Fibroblast of mammary gland (primary cell): ENCODE measurements at places on chromosomes 11 and 22.
A peak's percentile ranks its signal among the peaks of the same experiment; 100 is the strongest.

DNA sequence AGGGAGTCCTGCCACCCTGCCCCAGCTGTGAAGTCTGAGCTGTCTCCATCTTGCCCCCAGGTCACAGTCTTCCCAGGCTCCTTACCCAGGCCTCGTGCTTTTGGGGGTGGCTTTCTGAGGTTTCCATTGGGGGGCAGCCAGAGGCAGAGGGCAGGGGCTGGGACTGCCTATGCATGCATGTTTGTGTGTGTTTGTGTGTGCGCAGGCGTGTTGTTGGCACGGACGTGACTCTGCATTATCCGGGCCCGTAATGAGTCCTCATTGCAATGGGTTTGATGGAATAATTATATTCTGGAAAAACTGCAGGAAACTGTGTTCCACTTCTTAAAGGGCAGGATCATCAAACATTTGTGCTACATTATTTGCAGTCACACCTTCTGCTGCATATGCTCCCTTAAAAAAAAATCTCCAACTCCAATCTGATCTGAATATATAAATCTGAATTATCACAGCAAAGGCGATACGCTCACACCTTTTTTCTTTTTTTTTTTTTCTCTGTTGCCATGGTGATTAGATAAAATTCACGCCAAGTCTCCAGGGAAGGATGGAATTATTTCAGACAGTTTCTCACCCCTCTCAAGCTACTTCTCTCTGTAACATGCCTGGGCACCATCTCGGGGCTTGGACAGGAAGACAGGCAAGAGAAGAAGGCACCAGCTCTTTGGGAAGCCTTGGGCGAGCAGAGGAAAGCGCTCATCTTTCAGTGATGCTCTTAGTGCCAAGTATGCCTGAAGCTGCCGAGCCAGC lies 45.9 kb downstream of the DSCAML1 start:
- no peak for DNase-seq

- DNase-seq: no peak
Measured at GRCh38 chr22:35733791-35734516, 16.3 kb downstream of the APOL5 start.

GRCh38 chr11:19938169-19938856 lies 222.0 kb downstream of the DBX1 start:
- peak; percentile 65 for DNase-seq

- DNase-seq: no peak
Measured at GRCh38 chr22:42303396-42304323, 33.2 kb upstream of the TCF20 start.

GRCh38 chr11:13137844-13138301 lies 128.8 kb downstream of the RASSF10 start:
- no peak for DNase-seq

DNA sequence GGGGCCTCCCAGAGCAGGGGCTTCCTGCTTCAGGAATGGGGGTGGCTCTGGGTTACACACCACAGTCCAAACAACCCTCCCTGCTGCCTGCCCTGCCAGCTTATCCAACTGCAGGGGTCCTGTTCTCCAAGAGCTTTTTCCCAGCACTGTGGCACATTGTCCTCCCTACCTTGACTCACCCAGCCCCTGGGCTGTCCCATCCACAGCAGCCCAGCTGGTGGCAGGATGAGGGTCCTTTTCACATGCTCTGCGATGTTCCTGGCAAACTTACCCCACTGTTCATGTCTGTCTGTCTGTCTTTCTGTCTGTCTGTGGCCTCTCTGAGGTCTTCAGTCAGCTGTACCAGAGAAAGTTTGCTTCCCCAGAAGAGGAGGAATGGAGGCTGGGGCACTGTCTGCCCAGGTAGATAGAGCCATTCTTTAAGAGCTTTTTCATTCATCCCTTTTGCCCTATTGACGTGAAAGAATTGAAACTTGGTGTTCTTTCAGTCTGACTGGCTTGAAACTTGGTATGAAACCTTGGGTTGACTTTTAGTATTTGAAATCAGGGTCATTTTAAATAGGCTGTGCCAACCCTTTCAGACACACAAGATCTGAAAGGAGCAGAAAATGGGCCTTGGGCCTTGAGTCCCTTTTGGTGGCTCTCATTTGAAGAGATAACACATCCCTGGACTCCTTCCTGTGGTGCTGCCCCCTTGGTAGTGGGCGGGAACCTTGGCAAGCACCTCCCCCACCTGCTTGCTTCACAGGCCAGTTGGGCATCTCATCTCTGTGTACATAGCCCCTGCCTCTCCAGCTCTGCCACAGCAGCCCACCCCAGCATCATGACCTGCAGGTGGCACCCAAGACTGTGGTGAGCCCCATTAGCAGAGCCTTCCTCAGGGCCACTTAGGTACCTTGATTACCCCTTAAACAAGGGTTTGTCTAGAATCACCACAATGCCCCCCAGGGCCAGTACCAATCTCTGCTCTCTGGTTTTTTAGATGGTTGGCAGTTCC lies 74.6 kb upstream of the SUSD2 start:
- DNase-seq: peak; percentile 14

DNA sequence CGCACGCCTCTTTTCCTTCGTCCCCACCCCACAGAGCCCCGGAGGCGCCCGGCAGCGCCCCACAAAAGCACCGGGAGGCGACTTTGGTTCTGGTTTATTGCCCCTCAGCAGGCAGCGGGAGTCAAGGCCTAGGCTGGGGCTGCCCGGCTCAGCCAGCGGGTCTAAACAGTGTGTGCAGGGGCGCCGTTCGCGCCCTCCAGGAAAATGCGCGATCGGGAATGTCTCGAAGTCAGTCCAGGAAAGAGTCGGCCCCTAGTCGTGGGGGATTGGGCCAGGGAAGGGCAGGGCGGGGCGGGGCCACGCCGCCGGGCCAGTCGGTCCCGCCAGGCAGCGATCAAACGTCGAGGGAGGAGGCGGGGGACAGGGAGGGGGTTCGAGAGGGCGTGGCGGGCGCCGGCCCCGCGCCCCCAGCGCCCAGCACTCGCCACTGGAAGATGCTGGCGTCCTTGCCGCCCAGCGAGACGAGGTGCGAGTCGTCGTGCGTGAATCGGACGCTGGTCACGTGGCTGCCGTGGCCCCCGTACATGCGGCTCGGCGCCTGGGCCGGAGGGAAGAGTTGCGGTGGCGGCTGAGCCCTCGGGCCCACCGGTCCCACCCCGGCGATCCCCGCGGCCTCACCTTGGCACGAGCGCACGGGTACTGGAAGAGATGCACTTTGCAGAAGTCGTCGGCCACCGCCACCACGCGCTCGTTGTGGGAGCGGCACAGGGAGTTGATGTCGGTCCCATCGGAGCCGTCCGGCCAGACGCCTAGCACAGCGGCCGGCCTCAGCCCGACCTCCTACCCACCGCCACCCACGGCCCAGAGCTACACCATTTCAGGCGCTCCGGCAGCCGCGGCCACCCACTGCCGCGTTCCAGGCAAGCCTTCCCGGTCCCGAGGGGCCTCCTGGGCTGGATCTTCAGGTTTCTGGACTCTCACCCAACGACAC lies 741 bp upstream of the MTA2 start:
- DNase-seq: peak; percentile 52

DNA sequence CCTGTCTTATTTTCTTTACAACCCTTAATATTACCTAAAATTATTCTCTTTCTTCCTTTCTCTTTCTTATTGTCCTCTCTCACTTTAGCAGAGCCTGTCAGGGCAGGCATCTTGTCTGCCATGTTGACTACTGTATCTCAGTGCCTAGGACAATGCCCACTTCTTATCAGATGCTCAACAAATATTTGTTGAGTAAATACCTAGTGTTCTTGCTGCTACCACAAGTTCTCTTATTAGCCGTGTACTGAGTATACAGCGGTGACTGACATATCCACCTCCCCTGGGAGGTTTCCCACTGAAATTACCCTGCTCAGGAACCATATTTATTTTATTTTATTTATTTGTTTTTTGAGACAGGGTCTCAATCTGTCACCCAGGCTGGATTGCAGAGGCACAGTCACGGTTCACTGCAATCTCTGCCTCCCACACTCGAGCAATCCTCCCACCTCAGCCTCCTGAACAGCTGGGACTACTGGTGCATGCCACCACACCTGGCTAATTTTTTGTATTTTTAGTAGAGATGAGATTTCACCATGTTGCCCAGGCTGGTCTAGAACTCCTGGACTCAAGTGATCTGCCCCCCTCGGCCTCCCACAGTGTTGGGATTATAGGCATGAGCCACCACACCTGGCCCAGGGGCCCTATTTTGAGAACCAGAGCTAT lies 6.7 kb downstream of the HPX start:
- no peak for DNase-seq

DNA sequence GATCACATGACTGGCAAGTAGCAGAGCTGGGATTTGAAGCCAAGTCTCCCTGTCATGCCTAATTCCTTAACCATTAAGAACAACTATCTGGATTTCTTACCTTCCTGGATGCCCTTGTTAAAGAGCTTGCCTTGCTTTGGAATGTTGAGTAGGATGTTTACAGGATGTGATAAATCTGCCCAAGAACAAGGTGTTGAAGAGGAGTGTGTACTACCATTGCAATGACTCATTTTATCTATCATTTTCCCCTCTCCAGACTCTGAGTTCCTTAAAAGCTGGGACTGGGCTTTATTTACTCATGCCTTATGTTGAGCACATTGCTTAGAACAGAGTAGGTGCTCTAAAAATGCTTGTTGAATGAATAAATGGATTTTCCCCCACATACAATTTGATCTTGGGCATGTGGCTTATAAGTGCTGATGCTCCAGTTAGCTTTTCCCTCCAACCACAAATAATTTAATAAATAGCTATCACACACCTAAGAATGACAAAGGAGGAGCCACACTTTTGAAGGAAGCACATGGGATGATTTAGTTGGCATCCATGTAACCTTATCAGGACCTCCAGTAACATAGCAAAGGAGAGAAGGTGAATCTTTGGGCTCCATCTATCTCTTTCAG lies 268.6 kb upstream of the SESN3 start:
- peak; percentile 86 for DNase-seq

DNA sequence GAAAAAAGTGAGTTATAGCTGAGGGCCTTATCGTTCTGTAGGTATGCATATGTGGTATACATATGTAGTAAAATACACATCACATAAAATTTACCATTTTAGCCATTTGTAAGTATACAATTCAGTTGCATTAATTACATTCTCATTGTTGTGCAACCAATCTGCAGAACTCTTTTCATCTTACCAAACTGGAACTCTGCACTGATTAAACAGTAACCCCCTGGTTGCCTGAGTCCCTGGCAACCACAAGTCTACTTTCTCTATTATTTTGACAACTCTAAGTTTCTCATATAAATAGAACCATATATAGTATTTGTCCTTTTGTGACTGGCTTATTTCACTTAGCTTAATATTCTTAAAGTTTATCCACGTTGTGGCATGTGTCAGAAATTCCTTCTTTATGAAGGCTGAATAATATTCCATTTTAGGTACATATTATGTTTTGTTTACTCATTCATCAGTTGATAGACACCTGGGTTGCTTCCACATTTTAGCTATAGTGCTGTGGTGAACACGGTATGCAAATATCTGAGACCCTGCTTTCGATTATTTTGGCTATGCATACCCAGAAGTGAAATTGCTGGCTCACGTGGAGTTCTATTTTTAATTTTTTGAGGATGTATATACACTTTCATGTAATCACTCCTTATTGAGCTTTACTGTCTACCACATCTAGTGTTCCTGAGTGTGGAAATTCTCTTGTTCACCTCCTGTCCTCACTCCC lies 1.6 kb upstream of the DDX10 start:
- no peak for DNase-seq

DNA sequence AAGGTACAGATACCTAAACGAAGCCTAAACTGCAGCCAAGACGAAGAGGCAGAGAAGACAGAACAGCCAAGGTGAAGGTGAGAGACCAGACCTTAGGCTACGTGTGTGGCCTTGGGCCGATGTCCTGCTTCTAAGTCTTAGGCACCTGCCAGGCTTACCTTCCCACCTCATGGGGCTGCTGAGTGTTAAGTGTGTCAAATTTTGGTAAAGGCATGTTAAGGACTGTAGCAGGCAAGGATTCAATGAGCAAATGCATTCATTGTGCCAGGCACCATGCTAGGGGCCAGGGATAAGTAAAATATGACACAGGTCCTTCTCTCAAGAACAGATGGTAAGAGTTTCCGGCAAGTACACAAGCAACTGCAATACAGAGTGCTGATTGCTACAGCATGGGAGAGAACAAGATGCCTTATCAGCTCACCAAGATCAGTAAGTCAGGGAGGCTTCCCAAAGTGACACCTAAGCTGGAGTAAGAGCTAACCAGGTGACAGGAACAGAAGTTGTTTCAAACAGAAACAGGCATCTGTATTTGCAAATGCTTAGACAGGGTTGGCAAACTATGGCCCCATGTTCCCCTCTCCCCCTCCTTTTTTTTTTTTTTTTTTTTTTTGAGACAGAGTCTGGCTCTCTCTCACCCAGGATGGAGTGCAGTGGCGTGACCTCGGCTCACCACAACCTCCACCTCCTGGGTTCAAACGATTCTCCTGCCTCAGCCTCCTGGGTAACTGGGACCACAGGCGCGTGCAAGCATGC lies 46.7 kb downstream of the CLTCL1 start:
- no peak for DNase-seq

- no peak for DNase-seq
Measured at GRCh38 chr11:66718320-66718971, 10.6 kb downstream of the SPTBN2 start.

DNA sequence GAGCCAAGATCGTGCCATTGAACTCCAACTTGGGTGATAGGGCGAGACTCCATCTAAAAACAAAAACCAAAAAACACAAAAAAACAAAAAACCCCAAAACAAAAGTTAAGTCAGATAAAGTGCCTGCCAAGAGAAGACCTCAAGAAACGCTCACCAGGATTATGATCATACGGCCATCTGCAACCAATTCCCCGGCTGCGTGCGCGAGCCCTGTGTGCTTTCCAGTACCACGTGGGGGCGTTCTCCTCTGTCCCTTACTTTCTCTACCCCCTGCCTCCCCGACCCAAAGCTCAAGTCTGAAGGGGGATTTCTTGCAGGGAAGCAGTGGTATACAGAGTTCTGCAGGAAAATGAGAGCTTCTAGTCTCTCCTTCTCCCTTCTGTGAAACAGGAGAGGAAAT lies 10.5 kb upstream of the RPS19BP1 start:
- peak; percentile 48 for DNase-seq

DNA sequence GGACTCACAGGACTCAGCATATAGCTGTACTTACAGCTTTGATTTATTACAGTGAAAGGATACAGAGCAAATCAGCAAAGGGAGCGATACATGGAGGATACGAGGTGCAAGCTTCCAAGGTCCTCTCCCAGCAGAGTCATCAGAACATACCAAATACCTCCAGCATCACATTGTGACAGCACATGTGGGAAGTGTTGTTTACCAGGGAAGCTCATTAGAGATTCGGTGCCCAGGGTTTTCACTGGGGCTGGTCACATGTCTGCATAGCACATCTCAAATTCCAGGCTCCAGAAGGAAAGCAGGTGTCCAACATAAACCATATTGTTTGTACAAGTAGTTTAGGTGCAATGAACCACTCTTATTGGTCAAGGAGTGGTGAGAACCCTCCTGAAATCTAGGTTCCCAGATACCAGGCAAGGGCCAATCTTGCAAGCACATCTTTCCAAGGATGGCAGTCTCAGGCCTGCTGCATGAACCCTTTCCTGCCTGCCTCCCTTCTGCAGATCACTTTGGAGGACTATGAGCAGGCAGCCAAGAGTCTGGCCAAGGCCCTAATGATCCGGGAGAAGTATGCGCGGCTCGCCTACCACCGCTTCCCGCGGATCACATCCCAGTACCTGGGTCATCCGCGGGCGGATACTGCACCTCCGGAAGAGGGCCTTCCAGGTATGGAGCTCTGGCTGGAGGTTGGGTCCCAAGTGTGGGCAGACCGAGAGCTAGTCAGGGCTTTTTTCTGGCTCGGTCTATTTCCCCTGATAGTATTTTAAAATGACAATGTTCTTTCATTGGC lies 26.7 kb downstream of the AMPD3 start:
- no peak for DNase-seq
